Breast epithelium (tissue), 4 donors: ENCODE measurements at places on chromosomes 2 and 18. TPM values are rescaled to one million over a fixed set of nuclear protein-coding genes. Genes with fewer than 3 reads are reported as not detected.

DNA sequence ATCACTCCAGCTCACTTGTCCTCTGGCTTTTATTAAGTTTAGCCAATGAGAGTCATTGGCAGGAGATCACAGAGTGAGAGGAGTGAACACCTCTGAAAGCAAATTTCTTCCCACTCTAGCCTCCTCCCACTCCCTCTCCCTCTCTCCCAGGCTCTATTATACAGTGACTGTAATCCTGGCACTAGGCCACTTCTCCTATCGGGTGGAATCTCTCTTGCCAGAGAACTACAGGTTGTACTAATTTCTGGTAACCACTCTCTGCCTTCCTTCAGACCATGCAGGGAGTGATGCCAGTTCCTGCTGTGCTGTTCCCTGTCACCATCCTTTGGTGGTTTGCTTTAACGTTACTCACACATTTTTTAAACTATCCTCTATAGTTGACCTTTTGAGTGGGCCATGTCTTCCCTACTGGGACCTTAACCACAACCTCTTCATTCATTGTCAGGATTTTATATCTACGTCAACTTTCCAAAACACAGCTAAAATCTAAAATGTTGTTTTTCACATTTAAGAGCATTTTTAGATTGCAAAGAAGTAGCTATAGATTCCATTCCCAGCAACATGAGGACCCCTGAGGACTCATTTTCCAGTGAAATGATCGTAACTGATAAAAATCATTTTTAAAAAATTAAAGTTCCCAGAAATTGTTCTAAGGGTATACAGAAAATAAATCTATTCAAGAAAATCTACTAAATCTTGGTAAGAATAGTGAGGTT is 217.1 kb downstream of the MREG start:
- no peak for DNase-seq

GRCh38 chr2:226791056-226791486 is 8.5 kb downstream of the IRS1 start:
- DNase-seq = no peak

GRCh38 chr2:79511320-79511951 is 1.4 kb upstream of the CTNNA2 start:
- no peak for DNase-seq

DNA sequence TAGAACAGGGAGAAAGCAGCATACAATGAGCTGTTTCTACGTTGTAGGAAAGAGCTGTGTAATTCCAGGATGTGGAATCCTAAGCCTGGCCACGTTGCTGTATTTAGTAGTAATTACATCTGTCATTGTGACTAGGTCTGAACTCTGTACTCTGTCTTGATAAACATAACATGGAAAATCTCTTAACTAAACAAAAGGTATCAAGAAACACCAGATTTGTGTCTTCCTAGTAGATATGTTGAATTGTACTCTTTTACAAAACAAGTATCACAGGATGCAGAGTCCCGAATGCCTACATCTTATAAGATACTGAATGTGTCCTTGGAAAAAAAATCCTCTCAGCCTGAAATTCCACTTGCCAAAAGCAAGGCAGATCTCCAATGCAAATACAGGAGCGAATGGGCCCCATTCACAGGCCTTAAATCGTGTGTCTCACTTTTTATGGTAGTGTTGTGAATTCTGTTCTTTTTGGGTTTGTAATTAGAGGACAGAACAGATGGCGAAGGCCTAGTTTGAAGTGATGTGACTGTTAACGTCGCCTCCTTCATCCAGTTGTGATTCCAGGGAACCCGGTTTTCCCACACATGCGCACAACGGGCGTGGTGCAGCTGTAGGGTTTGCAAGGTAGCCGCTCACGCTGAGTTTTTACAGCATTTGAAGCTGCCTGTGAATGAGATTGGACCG is 246.5 kb downstream of the GBX2 start:
- DNase-seq = no peak

DNA sequence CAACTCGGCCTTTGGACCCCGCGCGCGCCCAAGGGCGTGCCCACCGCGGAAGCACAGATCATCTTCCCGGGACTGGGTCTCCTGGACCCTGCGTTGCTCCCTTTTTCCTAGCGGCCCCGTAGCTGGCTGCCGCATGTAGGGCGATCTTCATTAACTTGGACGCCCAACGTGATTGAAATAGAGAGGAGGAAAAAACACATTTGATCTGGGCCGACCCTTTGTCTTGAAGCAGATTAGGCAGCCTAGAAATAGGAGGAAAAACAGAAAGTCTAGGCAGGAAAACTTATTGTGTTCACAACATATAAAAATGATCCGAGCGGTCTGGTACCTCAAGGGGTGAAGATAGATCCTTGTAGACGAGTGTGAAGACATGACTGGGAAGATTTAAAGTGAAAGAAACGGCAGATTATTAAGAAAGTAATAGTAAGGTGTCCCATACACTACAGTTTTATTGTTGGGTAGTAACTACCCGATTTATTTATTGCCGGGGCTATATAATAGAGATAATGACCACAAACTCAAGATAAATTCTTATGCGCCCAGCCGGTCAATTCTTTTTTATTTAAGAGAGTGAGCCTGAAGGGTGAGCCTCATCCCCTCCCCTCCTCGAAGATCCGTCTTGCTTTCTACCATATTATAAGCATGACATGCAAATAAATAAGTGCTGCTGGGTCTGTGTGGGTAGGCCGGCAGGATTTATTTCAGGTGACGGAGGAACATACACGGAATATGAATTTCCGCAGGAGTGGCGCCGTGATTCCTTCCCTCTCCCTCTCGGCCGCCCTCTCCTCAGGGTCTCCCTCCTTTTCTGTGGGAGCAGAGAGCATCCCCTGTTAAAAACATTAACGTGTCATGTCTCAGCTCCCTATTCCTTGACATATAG is 147.4 kb downstream of the MEIS1 start:
- DNase-seq = no peak

- DNase-seq = no peak
Measured at GRCh38 chr18:67043276-67043675, 439.4 kb upstream of the CDH19 start.

GRCh38 chr18:69830189-69830588 is 117.5 kb downstream of the CD226 start:
- no peak for DNase-seq

- no peak for DNase-seq
Measured at GRCh38 chr2:57542081-57542480, 504.5 kb upstream of the VRK2 start.

DNA sequence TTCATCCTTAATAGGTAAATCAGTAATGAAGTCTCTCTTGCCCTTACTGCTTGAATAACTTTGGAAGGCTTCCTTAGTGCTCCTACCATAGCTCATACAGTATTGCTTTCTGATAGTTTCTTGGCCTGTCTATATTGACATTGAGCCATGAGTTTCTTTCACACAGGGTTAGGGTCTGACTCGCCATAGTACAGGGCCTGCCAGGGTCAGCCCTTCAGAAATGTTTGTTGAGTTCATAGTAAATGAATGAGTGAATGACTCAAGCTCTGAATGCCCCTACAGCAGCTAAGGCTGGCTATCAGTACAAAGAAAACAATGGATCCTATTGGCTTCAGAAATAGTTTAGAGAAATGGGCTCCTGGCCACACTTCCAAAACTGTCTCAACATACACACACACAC is 65.0 kb upstream of the LRATD1 start:
- no peak for DNase-seq

PIEZO2 gene
- 11.4 TPM for total RNA-seq

PPM1G gene
- total RNA-seq = 54.4 TPM

SCN9A gene
- 12.5 TPM for total RNA-seq

CAPN14 gene
- 0.44 TPM for total RNA-seq
